ENCODE measurements at places on chromosomes 12 and 14.

DNA sequence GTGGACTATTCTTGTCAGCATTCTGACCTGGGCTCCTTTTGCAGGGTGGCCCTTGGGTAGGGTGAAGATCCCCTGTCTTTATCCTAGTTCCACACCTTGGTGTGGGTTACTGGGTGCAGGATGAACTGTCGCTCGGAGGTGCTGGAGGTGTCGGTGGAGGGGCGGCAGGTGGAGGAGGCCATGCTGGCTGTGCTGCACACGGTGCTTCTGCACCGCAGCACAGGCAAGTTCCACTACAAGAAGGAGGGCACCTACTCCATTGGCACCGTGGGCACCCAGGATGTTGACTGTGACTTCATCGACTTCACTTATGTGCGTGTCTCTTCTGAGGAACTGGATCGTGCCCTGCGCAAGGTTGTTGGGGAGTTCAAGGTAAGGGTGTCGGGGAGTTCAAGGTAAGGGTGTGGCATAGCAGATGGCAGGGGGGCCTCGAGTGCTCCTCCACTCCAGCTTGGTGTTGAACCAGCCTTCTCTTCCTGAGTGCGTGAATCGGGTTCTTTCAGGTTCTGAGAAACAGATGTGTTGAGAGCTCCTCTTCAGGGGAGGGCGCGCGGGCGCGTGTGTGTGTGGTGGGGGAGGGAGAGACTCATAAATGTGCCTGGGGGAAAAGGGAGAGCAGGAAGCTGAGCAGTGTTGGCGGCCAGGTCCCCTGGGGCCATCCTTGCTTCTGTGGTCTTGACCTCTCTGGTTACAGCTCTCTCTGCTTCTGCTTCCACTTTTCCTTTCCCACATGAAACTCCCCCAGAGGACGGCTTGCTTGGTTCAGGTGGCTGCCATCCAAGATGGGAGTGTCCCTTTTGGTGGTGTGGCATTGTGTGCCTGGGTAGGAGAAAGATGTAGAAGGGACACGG is 4.0 kb downstream of the ATG101 start:
- DNase-seq, result no peak

DNA sequence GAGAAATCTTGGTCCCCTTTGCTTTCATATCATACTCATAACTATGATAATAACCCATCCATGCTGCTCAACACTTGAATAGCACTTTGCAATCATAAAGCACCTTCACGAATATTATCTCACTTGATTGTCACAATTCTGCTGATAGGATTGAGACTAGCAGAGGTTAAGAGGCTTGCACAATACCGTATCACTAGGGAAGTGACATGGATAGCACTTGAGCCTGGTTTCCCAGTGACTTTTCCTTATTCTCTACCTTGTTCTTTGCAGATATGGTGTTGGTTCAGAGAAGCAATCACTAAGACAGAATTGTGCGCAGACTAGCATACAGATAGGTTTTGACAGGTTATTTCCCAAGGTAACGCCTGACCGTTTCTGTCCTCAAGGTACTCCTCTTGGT is 186.6 kb upstream of the GZMB start:
- no peak for DNase-seq

DNA sequence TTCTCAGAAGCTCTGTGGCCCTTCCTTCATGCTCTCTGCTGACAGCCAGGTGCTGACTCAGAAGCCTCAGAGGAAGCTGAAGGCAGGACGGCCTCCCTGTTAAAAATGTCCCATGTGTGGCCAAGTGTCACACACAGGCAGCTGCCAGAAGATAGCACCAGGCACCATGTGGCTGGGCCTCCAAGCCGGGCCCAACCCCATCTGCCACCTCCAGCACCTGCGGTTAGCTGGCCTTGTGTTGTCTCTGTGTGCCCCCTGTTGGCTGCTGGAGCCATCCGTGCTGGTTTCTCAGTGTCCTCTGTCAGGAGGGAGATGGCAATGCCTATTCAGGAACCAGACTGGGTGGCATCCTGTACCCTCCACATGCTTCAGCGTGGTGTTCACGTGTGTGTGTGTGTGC is 63.2 kb downstream of the TSPAN11 start:
- DNase-seq, result peak; percentile 38

DNA sequence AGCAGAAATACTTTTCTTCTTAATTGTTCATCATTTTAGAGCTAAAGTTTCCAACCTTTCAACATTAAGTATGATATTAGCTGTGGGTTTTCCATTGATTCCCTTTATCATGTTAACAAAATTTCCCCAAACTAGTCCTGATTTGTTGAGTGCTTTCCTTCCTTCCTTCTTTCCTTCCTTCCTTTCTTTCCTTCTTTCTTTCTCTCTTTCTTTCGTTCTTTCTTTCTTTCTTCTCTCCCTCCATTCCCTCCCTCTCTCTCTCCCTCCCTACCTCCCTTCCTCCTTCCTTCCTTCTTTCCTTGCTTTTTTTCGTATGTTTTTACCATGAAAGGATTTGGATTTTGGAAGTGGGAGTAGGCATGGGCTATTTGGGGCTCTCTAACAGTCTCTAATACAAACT is 133.5 kb downstream of the LMNTD1 start:
- no peak for DNase-seq

GRCh38 chr12:121196902-121197301 is 13.0 kb upstream of the P2RX4 start:
- no peak for DNase-seq

- peak; percentile 64 for DNase-seq
These were observed 106.8 kb downstream of the TMEM260 start for GRCh38 chr14:56686416-56686815.

DNA sequence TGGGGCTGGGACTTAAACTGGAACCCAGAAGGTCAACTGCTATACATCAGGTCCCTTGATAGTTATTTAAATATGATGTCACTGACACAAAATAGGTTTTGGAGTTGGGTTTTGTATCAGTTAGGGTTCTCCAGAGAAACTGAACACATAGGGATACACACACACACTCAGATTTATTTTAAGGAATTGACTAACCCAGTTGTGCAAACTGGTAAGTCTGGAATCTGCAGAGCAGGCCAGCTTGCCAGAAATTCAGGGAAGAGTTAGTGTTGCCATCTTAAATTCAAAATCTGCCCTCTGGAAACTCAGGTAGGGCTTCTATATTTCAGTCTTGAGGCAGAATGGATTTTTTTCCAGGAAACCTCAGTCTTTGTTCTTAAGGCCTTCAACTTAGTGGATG is 36.9 kb downstream of the MAPK1IP1L start:
- DNase-seq, result no peak

DNA sequence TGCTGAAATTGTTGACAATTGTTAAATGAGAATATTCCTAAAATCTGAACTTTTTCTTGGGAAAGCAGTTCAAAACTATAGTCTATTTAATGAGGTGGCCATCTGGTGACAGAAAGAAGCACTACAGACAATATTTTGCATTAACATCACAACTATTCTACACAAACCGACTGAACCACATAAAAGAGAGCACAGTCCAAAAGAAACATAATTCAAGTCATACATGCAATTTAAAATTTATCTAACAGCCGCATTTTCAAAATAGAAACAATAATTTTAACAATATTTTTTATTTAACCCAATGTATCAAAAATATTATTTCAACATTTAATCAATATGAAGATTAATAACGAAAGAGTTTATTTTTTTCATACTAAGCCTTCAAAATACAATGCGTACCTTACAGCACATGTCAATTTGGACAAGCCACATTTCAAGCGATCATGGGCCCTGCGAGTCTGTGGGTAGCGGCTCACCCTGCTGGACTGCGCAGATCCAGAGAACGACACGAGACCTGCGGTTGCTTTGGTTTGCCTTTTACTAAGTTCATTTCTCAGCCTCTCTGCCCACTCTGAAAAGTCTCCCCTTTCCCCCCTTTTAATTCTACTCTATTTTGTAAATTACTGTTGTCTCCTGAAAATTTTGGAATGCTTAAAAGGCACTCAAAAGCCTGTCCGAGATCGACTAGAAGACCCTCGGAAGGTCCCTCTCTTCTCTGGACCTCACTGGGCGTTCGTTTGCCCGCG is 947 bp upstream of the LRRC9 start:
- DNase-seq, result peak; percentile 64

- DNase-seq, result no peak
These were observed 17.5 kb downstream of the ATXN2 start for GRCh38 chr12:111581434-111582132.

DNA sequence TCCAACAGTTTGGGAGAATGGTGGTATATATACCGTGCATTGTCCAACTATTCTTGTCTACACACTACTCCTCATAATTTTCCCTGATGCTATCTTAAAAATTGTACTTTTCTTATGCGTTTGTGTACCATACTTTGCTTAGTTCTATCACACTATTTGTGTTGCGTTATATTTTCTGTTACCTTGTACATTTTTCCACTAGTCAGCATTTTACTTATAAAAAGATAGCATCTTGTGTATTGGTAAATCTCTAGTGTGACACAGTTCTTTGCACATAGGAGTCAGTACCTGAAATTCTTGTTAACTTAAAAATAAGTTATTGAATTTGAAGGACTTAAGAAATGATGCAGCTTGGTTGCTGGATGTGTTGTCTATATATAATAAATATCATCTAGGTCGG is 201.8 kb upstream of the LMO3 start:
- DNase-seq, result no peak

DNA sequence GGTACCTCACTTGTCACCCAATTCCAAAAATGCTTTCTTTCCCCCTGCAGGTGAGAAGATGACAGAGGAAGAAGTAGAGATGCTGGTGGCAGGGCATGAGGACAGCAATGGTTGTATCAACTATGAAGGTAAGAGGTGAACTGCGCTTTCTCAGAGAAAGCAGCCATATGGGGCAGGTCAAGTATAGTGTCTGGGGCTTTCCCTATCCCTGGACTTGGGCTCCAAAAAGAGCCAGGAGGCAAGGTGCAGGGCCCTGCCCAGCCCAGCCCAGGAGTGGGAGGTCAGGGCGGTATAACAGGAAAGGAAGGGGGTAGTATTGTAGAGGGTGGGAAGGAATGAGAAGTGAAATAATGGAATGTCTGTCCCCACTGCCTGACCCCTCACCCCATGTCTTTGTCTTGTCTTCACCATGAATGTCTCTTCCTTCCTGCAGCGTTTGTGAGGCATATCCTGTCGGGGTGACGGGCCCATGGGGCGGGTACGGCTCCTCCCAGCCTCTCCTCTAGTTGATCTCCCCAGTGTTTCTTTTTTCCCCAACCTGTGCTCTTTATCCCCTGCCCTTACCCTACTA is 2.1 kb downstream of the MYL6 start:
- no peak for DNase-seq

GRCh38 chr12:2902272-2902880 is 11.7 kb downstream of the TULP3 start:
- no peak for DNase-seq

DNA sequence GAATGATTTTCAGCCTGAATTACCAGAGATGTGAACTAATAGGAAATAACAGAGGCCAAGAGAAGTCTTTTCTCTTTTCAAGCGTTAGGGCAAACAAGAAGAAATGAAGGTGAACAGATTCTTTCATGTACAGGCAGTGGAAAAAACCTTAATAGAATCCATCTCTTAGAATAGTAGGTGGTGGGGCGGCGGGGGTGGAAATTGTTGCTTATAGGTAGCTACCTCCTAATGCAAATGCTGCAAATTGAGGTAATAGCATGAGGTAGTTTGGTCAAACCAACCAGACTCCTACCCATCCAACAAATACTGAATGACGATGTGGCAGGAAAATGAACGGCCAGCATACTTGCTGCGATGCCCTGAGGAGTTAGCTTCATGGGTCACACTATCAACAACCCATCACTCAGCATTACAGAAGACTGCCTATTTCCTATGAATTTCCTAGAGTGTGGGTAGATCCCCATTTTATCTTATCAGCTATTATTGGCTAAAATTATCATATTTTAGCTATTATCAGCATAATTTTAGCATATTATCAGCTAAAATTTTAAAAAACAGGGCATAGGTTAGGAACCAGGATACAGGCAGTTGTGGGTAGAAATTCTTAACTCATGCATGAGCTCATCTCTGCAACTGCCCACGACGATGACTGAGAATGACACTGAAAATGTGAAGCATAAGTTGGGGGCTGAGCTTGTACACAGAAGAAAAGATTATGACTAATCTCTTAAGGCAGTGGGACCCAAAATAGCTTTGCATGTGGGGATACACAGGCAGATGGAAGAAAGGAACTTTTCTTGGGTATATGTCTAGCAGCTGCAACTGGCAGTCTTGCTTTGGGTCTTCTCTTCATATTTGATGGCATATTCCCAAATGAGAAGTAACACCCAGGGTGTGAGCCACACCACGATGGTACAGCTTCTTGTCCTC is 68.7 kb downstream of the NIN start:
- no peak for DNase-seq

DNA sequence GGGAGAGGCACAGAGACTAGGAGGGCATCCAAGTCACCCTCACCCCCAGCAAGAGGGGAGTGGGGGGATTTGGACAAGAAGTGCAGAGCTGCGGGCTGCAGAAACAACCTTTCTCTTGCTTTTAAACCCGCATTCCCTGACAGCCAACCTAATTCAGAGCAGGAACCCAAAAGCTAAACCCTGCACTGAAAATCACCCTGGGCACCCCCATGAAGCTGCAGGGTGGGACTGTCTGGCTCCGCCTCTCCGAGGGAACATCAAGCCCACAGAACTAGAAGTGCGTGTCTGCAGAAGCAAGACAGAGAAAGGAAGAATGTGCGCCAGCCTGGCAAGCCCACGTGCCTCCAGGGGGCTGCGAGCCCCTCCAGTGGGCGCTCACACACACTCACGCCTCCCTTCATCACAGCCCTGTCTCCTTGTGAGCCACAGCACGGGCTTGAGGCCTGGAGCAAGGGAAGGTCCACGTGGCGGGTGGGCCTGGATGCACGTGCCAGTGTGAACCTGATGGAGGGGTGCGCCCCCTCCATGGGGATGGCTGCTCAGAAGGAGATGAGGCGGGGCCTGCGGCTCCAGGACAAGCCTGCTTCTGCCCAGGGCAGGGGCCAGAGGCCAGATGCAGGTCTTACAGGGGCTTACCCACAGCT is 27.8 kb upstream of the PNMA1 start:
- no peak for DNase-seq

GRCh38 chr12:12010277-12011039 is 60.3 kb upstream of the BCL2L14 start:
- peak; percentile 80 for DNase-seq

GRCh38 chr14:86501611-86502010 is 971.7 kb downstream of the FLRT2 start:
- no peak for DNase-seq

DNA sequence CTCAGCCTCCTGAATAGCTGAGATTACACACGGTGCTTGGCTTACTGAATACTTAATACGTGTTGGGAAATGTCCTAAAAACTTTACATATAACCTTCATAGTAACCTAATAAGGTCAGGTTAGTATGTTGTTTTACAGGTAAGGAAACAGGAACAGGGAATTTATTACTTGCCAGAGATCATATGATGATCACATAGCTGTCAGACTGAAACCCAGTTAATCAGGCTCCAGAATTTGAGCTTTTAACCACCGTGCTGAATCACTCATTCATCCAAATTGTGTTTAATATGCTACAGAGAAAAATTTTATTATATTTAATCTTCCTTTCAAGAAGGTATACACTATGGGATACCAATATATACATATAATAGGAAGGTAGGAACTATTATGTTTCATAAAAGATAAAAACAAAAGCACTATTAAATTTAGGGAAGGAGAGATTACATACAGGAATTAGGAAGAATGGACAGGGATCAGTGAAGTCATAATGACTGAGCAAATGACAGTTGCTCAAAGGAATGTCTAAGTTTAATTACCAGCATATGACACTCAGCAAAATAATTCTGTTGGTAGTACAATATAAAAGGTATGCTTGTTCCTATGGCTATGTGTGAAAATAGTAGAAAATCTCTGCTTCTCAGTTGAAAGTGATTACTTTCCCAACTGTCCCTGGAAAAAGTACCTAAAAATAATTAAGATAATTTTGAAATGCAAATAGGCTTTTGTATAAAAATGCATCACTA is 59.3 kb downstream of the HEATR5A start:
- DNase-seq, result no peak

GRCh38 chr14:65594153-65594881 is 181.8 kb downstream of the FUT8 start:
- DNase-seq, result no peak

All from urothelium cell line (cell line).